Activated CD4-positive, alpha-beta T cell treated with anti-CD3 and anti-CD28 coated beads for 1 hour (primary cell): ENCODE measurements at places on chromosomes 4 and X.

- no peak for DNase-seq
Observed at GRCh38 chr4:17492058-17492741, 19.7 kb downstream of the QDPR start.

DNA sequence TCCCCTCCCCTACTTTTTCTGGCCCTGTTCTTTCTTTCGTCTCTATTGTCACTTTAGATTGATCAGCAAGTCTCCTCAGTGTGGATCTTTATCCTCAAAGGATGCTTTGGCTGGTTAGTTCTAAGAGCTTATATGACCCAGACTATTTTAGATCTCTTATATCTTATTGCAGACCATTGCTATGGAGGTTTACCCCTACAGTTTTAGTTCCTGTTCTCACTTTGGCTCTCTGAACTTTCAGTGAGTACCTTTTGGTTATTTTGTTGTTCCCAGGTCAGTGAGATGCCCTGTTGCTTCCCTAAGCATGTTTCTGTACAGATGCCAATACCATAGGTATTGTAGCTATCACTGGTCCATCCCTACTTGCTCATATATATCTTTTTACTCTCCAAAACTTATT, 24.0 kb upstream of the MED14 start:
- DNase-seq = no peak

GRCh38 chr4:73453701-73454005, 17.6 kb downstream of the AFP start:
- DNase-seq = no peak

DNA sequence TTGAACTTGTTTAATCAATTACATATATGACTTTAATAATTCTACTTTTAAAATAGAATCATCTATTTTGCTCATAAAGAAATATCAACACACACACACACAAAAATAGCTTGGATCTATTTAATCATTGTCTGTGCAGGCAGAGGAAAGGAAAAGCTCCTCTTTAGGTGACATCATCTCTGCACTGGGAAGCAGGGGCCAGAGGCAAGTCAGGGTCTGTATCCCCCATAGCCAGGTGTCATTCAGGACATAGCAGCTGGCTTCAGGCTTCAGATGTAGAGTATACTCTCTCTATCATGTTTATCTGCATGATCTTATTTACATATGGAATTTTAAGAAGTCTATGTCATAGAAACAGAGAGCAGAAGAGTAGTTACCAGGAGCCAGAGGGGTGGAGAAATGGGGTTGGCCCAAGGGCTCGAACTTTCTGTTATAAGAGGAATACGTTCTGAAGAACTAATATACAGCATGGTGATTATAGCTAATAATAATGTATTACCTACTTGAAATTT, 110.4 kb upstream of the LDB2 start:
- DNase-seq = no peak

- DNase-seq = no peak
Observed at GRCh38 chrX:53918702-53919101, 125.6 kb downstream of the PHF8 start.

GRCh38 chr4:92189146-92189545, 114.6 kb upstream of the GRID2 start:
- no peak for DNase-seq

- DNase-seq = no peak
Observed at GRCh38 chr4:89365776-89366175, 58.2 kb upstream of the GPRIN3 start.

GRCh38 chr4:41143311-41144039, 70.9 kb downstream of the APBB2 start:
- no peak for DNase-seq
